ENCODE measurements at places on chromosomes 5 and 9.

DNA sequence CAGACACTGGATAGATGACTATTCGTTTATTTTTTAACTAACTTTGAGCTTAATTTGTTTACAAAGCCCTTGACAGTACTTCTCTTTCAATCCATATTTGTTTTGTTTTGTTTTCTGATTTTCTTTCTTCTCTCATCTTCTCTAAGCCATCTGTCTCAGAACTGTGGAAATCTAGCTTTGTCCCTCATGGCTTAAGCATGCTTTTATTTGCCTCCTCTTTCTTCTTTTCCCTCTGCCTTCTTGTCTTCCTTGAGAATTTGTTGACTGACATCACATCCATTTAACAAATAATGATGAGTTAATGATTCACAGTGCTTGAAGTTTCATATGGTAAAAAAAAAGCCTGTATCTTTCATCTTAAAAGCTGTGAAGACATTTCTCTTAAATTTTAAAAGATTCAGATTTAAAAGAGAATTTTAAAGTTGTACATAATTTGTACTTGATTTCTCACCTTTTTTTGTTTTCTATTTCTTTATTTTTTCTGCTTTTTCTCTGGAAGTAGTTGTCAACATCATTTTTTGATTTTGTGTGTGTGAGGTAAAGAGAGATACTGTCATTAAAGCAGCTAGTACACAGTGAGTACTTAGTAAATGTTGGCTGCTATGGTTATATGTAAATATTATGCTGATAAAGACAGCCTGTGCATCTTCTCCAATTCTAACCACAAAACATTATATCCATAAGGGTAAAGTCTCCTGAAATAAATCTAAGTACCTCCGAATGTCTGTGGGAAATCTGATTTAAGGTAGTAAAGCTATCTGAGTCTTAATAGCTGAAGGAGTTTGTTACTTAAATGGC is 13.9 kb upstream of the SGCD start:
- DNase-seq = no peak

- DNase-seq = no peak
These were observed 355.3 kb downstream of the BNC2 start for GRCh38 chr9:16515207-16515606.

DNA sequence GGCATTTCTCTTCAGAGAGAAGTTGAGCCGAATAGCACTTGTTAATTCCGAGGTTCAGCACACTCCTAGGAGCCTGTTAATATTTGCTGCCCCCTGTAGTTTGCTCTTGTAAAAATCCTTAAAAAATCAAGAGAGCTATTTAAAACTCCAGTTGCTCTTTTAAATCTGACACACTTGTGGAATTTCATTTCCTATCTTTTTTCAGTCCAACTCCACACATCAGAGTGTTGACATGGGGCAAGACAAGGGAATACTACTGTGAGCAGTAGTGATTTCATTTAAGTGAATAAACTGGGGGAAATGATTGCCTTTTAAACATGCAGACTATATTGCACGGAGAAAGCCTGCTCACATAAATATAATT is 1096.3 kb upstream of the DMAC1 start:
- DNase-seq = no peak

DNA sequence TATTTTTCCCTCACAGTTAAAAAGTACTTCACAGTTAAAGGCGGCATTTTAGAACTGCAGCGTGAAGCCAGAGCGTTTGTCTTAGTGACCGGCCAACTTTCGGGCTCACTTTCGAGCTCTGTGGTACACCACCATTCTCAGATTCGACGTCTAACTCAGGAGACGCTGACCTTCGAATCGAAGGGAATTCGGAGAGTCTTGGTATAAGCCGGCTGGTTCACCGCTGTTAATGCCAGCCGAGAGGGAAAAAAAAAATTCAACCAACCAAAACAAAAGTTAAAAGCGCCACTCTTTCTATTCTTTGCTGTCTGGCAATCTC is 544 bp upstream of the SNX24 start:
- DNase-seq = peak; percentile 6

DNA sequence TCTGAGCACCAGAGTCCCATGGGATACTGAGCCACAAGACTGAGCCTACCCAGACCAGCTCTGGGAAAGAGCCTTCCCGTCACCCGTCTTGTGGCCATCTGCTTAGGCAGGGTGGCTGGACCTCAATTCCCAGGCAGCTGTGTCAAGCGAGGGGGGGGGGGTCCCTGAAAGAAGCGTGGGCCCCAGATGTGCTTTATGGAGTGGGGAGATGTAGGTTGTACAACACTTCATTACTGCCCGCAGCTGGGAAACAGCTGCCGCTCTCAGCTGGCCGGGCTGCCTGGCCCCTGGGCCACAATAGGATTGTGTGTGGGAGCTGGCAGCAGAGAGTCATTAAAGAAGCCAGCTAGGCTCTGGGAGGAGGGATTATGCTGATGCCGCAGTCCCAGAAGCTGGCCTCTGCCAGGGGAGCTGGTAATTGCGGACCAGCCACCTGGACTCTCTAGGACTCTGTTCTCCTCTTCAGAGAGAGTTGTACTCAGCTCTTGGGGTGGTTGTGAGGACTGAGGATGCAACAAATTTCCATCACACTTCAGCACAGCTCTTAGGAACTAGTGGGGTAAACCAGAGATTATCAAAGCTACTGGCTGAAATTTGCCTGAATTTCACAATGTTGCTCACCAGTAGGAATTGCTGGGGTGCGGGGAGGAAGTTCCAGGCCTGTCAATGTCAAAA is 145.4 kb downstream of the GADD45G start:
- no peak for DNase-seq

- DNase-seq = no peak
These were observed 235.5 kb downstream of the TMEM161B start for GRCh38 chr5:88033191-88033590.

DNA sequence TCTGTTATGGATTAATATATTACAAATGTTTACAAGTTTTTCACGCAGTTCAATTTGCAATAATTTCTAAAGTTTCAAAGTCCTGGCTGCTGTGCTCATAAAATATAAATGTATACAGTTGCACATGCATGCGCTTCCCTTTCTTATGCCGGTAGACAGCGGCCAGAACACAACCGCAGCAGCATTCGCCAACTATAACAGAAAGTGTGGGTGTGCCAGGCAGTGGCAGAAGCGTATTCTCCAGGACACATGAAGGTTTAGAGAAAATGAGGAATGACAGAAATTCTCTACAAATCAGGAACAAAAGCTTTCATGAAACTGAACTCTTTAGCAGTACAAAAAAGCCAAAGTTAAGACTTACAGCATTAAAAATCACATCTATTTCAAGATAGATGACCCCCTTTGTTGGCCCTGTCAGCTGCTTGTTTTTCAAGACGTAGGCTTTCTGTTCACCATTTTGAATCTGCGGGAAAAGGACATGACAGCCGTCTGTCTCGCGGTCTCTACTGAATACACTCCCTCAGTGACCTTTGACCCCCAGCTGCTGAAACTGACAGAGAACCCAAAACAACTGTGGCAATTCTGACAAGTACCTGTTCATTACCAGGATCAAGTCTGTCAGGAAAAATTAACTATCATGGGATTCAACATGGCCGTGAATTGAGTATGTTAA is 252.2 kb downstream of the SLF1 start:
- DNase-seq = no peak

DNA sequence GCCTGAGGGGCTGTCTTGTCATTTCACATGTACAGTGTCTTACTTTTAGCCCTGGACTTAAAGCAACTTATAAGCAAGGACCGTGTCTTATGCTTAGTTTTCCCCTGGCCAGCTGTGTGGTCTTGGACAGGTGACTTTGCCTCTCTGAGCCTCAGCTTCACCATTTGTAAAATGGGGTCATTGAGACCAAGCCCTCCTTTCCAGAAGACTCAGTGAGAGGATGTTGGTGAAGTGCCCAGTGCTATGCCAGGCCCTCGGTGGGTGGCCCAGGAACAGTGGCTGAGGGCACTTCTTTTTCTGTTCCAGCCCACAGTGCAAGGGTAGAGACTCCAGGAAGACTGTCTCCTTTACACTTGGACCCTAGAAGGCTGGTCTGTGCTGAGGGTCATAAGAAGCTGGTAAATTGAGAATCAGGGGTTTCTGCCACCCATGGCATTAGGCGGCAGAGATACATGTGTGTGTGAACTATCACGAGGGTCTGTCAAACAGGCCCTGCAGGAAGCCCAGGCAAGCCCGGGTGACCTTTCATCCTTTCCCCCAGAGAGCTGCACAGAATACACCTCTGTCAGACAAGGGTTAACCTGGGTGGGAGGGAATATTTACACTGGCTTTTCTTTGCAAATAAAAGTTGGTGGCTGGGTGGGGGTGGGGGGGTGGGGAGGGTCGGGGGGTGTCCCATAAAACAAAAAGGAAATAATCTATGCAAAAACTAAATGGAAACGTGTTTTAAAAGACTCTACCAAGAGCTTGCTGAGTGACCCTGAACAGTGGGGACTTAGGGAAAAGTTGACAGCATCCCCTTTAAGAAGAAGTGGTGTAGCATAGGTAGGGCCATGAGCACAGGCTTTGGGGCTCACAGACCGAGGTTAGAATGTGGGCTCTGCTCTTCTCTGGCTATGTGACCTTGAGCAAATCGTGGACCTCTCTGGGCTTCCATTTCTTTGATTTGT is 20.4 kb upstream of the KIF12 start:
- DNase-seq = no peak

- DNase-seq = peak; percentile 71
These were observed 13.0 kb downstream of the TNIP1 start for GRCh38 chr5:151067632-151068432.

- peak; percentile 49 for DNase-seq
These were observed 30.2 kb downstream of the CYSTM1 start for GRCh38 chr5:140205216-140205615.

GRCh38 chr9:80025796-80026520 is 454.2 kb downstream of the TLE4 start:
- no peak for DNase-seq

- no peak for DNase-seq
These were observed 18.4 kb downstream of the NKD2 start for GRCh38 chr5:1026700-1027621.

DNA sequence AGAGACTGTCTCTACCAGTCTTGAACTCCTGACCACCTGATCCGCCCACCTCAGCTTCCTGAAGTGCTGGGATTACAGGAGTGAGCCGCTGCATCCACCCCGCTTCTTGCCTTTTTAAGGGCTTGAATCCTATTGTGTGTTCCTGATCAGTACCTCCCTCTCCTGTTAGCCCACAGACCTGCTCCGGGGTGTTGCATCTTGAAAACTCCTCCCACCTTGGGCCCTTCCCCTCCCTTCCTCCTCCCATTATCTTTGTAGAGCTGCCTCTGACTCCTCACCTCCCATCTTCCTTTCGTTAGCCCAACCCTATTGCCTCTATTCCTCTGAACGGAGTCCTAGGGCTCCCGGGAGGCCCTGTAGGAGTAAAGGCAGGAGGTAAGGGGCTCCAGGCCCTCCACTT is 48.5 kb upstream of the NEK6 start:
- DNase-seq = no peak

- no peak for DNase-seq
These were observed 286.4 kb upstream of the DMAC1 start for GRCh38 chr9:8085986-8086385.

DNA sequence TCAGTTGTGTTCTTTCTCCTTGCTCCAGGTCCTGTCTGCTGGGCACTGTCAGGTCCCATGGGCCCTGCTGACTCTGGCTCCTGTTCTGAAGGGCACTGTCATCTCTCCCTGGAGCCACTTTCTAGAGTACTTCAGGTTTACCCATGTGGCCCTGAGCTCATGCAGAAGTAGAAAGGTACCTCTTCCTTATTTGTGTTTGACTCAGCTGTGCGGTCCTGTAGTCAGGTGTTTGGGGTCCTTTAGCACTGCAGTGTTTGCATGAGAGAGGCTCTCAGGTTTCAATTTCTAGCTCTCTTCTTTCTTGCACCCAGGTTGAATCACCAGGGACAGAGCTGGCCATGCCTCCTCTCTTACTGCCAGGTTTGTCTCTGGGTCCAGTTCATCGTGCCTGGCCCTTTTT is 71.5 kb downstream of the HSPA4 start:
- DNase-seq = no peak

- DNase-seq = no peak
These were observed 230.8 kb downstream of the ENC1 start for GRCh38 chr5:74409712-74410111.

DNA sequence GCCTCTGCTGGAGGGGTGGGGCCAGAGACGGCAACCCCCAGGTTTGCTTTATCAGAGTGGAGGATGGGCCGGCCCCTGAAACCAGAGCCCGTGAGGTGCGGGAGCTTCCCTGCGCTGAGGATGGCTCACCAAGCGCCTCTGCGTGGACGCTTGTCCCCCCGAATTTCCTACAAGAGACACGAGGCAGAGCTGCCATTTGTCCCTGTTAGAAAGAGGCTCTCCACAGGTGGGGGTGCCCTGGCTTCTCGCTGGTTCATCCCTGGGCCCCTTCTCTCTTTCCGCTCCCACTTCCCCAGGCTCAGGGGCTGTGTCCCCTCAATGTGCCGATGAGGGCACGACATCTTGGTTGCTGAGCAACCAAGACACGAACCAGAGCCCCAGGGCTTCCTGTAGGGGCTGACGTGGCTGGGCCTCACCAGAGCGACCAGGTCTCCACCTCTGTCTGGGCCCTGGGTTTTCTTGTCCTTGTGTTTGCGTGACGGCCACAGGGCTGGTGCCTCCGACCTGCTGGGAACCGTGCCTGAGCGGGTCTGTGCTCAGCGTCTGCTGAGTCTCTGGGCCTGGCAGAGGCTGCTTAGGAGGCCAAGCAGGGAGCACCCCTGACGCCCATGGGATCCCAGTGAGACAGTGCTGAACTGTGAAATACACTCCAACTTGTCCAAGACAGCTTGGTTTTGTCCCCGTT is 119.6 kb upstream of the COL5A1 start:
- no peak for DNase-seq

- no peak for DNase-seq
These were observed 97.6 kb upstream of the LHFPL2 start for GRCh38 chr5:78746021-78746770.

DNA sequence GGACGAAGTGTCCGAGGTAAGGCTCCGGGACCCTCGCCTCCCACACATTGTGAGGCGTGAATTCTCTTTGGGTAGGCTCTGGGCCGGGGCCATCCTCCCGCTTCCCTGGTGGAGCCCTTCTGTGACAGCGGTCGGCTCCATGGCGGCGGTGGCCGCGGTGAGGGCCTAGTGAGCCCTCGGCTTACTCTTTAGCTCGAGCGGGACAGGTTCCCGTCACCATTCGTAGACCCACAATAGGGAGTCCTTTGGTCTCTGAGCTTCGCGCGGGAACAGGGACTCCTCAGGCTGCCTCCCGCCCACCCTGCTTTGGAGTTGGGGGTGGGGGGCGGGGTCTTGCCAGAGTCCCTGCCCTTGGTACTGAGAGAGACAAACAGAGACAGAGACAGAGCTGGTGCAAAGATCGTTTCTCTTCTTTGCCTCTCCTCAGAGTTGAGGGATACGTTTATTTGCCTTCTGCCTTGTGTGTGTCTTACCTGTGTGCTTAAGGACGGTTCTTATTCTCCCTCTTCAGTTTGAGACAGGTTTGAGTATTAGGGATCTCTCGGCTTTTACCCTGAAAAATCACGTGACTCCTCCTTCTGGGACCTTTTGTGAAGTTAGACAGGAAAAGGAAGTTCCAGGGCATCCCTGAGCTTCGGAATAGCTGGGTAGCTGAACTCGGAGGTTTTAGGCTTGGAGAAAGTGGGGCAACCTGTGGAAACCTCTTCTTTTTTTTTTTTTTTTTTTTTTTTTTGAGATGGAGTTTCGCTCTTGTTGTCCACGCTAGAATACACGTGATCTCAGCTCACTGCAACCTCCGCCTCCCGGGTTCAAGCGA is 833 bp downstream of the ANKHD1 start:
- DNase-seq = peak; percentile 56

All from CD14-positive monocyte (primary cell).